ENCODE measurements at places on chromosomes 16 and 17.

DNA sequence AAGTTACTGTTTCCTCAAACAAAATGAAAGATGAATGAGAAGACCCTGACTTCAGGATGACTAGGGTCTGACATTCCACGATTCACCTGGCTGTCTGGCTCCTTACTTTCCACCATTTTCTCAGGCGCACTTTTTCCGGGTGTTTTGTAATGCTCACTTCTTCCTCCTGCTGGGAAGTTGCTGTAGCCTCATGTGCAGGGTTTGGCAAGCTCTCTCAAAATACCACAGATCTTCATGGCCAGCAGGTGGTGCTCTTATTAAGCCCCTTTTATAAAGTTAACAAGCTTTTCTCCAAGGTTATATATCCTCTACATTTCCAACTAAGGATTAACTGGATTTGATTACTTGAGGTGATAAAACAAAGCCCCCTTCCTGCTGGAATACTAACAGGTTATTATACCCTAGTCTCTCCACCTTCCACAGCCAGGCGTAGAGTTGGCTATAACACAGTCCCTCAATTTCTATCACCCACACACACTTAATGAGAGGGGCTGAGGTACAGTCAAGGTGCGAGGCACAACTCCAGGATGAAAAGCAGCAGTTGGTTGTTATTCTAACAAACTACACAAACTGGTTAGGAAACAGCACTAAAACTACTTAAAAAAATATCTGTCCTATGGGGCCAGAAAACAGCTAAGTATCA lies 45.4 kb downstream of the STH start:
- no peak for DNase-seq

DNA sequence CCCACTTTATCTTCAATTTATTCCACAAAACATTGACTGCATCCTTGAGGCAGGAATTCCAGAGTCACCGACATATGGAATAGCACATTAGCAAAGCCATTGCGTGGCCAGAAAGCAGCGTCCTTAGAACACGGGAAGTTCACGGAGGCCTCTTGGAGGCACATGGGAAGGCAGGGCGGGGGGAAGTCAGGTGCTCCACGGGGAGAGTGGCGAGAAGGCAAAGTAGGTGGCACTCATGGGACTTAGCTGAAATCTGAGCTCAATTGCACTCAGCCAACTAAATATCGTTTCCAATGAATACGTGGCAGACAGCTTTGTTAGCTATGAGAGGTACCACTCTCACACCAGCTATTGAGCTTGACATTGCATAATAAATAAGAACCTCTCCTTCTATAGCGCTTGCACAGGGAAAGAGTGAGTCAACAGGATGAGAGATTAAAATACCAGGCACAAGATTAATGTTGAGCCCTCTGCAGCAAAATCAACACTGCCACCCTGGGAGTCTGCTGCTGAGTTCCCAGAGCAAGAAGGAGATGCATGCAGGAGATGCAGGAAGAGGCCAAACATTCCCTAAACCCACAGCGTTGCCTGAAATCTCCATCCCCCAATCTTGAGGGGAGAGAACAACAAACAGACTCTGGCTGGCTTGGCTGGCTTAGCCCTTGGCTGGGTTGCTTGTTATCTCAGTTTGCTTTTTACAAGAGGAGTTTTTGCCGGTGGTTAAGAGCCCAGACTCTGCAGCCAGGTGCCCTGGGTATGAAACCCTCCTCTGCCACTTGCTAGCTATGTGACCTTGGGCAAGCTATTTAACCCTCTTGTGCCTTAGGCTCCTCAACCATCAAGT lies 28.8 kb downstream of the ABCC12 start:
- no peak for DNase-seq

DNA sequence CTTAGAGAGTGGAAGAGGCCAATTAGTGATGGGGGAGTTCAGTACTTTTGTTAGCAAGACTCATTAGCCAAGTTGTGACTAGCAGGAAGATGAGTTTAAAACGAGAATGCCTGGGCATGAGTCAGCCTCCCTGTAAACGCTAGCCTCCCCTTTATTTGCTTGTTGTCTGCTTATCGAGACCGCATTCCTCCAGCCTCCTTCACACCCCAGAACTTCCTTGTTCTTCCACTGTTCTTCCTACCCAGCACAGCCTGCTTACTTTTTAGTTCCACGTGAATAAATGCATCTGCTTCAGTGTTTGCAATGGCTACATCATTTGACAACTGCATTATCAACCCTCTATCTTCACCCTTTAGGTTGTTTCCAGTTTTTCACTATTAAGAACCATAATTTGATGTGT lies 20.2 kb upstream of the OR3A1 start:
- no peak for DNase-seq

- no peak for DNase-seq
Measured at GRCh38 chr16:13873835-13874438, 46.0 kb upstream of the ERCC4 start.

GRCh38 chr16:7246578-7246977 lies 86.1 kb upstream of the RBFOX1 start:
- no peak for DNase-seq

- no peak for DNase-seq
Measured at GRCh38 chr17:33493566-33493965, 200.5 kb upstream of the ASIC2 start.

GRCh38 chr16:19886073-19886941 lies 1.7 kb upstream of the GPRC5B start:
- DNase-seq, result peak; percentile 3

- DNase-seq, result no peak
Measured at GRCh38 chr16:49333259-49333597, 40.4 kb upstream of the C16orf78 start.

- DNase-seq, result no peak
Measured at GRCh38 chr17:956905-957304, 22.7 kb downstream of the NXN start.

DNA sequence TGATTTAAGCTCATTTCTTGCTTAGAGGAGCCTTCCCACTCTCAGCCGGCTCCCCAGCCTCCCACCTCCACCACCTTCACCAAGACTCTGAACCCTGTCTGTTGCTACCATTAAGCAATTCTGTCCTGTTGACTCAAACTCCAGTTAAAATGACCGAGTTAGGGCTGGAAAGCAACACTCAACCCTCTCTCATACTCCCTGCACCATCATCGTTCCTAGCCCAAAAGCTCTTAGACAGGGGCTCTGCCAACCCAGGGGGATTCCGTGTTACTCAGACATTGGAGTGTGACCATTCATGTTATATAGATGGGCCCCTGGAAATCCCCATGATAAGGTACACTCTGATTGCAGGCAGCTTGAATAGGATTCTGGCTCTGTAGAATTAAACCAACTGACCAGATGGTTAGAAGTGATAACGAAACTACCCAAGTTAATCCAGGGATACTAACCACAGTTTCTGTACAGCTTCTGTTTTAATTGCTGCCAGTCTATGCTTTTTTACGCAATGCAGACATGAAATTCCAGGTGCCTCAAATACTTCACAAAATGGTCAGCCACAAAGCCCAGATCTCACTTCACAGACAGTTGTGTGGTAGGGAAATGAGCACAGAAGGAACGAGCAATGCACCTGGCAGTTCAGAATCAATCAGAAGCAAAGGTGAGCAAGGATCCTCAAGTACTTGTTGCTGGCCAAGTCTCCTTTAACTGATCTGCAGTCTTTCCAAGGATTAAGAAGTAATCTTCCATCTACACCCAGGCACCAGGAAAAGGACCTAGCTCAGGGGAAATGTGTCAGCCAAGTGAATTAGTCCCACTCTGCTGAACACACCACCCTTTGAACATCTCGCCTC lies 2.1 kb downstream of the SSTR2 start:
- DNase-seq, result no peak

GRCh38 chr17:81085420-81085911 lies 50.5 kb downstream of the BAIAP2 start:
- no peak for DNase-seq

- DNase-seq, result no peak
Measured at GRCh38 chr17:9036336-9036735, 15.0 kb downstream of the NTN1 start.

DNA sequence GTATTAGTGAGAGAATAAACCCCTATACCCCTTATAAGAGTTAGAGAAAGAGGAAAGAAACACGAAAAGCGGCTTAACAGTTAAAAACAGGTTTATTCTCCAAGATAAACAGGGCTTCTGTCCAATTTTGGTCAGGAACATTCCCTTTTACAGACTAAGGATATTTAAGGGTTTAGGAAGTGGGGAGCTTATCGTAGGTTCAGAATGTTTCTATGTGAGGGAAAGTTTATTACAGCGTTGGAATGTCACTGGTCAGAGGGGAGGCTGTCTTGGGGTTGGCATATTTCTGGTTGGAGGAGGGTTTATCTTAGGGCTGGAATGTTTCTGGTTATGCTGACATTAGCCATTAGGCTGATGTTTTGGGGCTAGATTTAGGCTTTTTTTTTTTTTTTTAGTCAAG lies 34.1 kb upstream of the WWOX start:
- no peak for DNase-seq

- DNase-seq, result no peak
Measured at GRCh38 chr17:82845163-82845807, 5.5 kb upstream of the ZNF750 start.

Measured in SIG-M5 (cell line).